HS-27A (cell line): ENCODE measurements at places on chromosomes 12 and 14.

- DNase-seq, result no peak
Measured at GRCh38 chr12:127268213-127268612, 998.8 kb upstream of the TMEM132C start.

GRCh38 chr12:131946757-131947156 lies 3.0 kb upstream of the EP400 start:
- no peak for DNase-seq

DNA sequence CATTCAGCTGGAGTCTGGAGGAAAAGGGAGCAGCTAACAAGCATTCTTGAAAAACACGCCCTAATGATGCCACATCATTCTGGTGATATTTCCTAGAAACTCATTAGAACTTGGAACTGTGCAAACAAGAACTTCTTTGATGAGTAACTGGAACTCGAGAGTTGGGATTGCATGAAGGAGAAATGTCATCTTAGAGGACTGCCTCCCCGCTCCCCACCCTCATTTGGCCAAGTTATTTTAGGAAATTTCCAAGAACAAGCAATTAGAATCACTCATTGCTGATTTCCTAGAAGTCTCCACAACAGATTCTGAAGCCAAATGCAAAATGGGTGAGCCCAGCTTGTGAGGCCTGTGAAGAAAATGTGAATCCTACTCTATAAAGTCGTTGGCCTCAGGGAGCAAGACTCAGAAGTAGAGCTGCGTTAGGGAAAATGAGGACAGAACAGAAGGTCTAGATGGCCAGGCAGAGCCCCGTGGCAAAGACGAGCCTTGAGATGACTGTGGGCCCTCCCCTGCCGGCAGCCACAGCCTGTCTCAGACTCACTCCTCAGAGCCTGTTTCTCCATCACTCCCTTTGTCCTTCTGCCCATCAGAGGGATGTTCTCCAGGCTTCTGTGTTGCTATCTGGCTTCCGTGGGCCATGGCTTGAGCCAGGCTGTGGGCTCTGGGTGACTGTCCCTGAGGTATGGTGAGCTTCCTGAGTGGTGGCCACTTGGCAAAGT lies 38.4 kb downstream of the RTL1 start:
- DNase-seq, result no peak

GRCh38 chr14:56666294-56666693 lies 86.7 kb downstream of the TMEM260 start:
- no peak for DNase-seq

DNA sequence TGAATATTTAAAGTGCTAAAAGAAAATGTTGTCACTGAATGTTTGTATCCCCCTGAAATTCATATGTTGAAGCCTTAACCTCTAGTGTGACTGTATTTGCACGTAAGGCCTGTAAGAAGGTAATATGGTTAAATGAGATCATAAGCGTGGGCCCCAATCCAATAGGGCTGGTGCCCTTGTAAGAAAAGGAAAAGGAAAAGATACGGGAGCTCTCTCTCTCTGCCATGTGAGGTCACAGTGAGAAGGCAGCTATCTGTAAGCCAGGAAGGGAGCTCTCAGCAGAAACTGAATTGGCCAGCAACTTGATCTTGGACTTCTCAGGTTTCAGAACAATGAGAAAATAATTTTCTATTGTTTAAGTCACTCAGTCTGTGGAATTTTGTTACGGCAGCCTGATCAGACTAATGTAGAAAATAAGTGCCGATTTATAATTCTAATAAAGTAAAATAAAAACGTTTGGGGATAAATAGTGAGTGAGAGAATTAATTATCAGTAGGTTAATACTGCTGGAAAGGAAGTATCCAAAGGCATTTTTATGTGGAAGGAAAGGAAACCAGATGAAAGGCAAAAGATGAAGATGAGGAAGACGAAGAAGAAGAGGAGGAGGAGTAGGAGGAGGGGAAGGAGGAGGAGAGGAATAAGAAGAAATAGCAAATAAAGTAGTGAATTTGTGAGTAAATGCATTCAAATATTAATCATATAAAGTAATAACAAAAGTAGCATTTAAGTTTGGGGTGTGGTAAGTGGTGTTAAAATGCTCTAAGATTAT lies 188.5 kb upstream of the KRR1 start:
- no peak for DNase-seq

- no peak for DNase-seq
Measured at GRCh38 chr12:102371165-102371564, 109.2 kb downstream of the IGF1 start.

DNA sequence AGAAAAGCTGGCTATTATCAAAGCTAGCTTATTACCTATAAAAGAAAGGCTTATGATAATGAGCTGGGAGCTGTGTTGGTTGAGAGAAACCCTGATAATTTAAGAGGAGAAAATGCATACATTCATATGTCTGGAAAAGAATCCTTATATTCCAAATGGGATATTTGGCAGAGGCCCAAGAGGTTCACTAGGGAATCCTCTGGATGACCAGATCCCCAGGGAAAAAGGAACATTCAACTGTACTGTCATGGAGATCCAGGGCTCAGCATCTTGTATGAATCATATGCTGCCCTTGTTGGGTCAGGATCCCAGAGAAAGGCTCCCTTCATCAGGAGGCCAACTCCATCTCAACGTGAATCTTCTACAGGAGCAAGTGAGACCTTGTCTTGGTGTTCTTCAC lies 16.6 kb upstream of the FBXO34 start:
- no peak for DNase-seq

- no peak for DNase-seq
Measured at GRCh38 chr12:117671734-117672133, 297.1 kb downstream of the KSR2 start.

- DNase-seq, result no peak
Measured at GRCh38 chr14:25518364-25518763, 468.4 kb upstream of the STXBP6 start.
